Hematopoietic multipotent progenitor cell treated with erythropoietin and hydrocortisone succinate and interleukin-3 and kit ligand, for 17 days (in vitro differentiated cells): ENCODE measurements at places on chromosomes 11 and 22.

DNA sequence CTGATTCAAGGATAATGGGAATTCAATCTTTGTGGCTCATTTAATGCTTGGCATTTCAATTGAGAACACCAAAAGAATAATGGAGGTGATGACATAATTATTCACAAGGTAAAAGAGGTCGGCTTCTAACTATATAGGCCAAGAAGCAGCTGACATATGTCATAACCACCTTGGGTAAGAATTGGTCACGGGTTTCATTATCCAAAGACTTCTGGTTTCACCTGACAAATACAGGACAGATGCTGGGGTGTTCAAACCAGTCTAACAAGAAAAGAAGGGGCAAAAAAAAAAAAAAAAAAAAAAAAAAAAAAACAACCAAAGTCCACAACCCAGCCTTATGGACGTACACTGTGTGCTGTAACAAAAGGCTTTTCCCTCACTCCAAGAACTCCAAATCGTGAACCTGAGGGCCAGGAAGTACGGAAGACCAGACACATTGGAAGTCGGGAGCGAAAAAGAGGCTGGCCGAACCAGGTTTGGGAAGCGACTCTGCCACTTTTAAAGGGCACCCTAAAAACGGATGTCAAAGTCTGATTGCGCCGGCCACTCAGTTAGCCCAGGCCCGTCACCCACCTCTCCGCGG, 385 bp downstream of the HARBI1 start:
- no peak for DNase-seq

DNA sequence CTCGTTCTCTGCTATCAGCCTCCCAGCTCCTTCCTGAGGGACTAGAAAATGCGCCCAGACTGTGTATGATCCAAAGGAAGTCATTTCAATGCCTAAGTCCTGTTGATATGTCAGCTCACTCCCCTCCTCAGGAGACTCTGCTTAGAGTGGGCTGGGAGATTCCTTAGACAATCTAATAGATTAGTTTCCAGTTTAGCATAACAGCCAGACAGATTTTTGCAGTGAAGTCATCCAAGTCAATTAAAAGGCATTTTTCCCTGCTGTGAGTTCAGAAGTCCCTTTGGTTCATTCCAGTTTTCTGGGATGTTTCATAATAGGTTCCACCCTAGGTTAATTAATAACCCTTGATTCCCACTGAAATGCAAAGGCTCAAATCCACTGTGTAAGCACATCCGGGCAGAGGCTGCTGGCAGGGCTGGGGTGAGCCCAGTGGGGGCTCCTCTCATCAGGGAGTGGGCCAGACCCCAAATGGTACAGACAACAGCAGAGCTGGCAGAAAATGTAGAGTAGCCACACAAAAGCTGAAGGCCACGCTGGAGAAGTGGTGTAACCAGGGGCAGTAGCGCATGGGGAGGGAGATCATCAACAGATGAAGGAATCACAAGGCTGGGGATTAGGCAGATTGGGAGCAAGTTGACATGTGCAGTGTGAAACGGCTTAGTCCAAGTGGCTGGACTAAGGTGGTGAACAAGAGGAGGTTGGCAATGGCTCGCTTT, 90.6 kb downstream of the SYN3 start:
- DNase-seq: no peak

GRCh38 chr11:17528906-17529843, 15.0 kb downstream of the USH1C start:
- no peak for DNase-seq

DNA sequence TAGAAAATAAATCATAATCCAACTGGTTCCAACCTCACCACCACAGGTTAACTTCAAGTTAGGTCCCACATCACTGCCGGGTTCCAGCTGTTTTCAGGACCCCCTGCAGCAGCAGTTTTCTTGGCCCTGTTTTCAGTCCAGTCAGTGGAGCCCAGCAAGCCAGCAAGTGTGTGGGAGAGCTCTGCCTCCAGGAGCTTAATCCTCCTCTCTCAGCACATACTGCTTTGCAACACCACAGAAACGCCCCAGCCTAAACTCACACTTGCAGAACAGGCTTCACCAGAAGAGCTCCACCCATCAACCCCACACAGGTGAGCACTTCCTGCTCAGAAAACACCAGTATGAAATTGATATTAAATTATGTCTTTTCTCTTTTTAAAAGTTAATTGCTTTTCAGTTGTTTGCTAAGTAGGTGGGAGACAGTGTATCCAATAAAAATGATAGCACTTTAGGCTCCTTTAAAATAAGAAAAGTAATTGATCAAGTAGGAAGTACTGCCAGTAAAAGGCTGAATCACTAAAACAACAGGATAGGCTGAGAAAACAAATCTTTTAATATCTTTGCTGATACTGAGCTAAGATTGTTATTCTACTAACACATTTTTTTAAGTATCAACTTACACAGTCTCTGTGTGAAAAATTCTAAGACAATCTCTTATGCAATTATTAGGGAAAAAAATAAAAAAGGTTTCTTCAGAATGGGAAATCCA, 81.5 kb upstream of the TP53AIP1 start:
- DNase-seq: no peak

GRCh38 chr11:92820860-92821259, 148.6 kb upstream of the MTNR1B start:
- DNase-seq: no peak

DNA sequence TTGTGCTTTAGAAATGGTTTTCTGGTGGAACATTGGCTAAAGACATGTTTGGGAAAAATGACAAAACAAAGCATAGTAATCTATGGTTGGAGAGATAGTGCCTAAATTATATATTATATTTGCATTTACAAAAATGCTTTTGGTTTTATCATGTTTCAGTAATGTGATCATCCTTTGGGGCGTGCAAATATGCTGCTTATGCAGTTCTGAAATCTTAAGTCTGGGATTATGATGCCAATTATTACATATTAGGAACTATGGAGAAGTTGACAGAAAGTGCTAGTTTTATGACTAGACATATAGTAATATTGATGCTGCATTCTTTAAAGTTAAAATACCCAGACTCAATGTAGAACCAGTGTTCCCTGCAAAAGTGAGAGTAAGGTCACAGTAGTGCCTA, 655.0 kb downstream of the METTL15 start:
- DNase-seq: no peak

- no peak for DNase-seq
Measured at GRCh38 chr11:32671051-32671450, 87.4 kb downstream of the EIF3M start.

DNA sequence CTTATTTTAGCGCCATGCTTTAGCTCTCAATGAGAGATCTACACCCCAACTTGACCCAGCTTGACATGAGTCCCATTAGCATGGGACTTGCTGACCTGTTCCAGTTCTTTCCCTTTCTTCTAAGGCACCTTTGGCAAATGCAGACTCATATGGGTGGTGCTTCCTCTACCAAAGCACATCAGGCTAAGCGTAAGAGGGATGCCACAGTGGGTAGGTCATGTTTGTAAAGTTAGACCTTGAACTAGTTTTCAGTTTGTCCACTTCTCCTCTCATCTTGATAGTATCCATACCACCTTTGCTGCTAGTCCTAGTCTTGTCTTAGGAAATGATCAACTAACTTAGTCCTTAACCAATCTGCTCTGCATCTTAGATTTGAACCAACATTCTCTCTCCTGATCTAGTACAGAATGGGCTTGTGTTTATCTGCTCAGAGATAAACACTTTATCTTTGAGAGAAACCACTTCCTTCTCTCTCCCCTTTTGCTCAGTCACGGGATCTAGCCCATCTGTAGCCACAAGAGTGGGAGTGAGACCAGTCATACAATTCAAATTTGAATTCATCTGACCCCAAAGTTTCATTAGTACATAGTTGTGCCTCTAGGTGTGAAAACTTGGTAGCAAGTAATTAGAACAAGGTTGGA, 72.1 kb upstream of the CD44 start:
- no peak for DNase-seq

DNA sequence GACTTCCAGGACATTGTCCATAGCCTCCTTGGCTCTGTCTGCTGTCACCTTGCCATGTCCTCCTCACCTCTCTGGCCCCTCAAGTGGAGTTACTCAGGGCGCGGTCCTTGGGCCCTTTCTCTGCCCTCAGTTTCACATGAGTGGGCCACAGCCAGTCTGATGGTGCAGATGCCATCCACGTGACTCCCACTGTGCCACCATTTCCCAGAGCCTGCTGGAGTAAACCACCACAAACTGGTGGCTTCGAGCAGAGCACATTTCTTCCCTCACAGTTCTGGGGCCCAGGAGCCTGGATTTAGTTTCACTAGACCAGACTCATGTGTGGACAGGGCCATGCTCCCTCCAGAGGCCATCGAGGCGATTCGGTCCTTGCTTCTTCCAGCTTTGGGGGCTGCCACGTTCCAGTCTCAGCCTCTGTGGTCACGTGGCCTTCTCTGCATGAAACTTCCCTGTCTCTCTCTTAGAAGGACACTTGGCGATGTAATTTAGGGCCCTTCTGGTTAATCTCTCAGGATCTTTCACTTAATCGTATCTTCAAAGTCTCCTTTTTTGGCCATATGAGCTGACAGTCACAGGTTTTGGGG, 14.6 kb downstream of the SMARCB1 start:
- no peak for DNase-seq

DNA sequence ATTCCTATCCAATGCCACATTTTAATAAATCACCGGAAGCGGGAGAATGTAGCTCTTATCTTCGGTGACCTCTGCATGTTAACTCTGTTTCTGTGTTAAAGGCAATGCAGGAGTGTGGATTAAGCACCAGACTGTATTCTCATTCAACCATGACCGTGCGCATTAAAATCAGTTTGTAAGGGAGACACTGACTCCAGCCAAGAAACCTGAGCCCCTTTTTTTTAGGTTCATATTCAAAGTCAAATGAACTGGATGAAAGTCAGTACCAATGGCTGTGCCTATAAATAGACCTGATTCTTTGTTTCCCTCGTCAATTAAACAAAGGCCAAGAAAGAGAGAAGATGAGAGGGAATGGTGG, 32.2 kb downstream of the C11orf91 start:
- DNase-seq: no peak

- DNase-seq: no peak
Measured at GRCh38 chr11:88310246-88310645, 27.3 kb downstream of the CTSC start.

DNA sequence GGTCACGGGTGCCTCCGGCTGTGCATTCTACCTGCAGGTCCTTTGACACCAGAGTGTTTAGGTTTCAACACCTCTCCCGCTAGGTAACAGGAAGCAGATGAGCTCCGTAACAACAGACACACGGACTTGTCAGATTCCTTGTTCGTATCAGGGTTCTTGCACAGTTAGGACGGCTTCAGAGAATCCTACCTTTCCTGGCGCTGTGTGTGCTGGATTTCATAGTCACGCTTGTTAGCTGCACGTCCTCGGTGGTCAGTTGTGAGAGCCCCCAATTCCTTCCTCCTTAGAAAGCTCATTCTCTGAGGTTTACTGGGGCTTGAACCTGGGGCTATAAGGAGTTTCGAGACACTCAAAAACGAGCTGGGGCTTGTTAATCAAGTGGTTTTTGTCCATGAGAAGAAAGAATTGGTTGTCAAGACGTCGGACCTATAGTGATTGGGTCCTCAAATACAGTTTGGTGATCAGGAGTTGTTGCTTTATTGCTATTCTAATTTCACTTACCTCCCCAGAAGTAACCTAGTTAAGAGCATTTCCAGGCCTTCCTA, 664 bp downstream of the DDB2 start:
- DNase-seq: no peak

- no peak for DNase-seq
Measured at GRCh38 chr11:71165771-71166170, 86.6 kb downstream of the SHANK2 start.

DNA sequence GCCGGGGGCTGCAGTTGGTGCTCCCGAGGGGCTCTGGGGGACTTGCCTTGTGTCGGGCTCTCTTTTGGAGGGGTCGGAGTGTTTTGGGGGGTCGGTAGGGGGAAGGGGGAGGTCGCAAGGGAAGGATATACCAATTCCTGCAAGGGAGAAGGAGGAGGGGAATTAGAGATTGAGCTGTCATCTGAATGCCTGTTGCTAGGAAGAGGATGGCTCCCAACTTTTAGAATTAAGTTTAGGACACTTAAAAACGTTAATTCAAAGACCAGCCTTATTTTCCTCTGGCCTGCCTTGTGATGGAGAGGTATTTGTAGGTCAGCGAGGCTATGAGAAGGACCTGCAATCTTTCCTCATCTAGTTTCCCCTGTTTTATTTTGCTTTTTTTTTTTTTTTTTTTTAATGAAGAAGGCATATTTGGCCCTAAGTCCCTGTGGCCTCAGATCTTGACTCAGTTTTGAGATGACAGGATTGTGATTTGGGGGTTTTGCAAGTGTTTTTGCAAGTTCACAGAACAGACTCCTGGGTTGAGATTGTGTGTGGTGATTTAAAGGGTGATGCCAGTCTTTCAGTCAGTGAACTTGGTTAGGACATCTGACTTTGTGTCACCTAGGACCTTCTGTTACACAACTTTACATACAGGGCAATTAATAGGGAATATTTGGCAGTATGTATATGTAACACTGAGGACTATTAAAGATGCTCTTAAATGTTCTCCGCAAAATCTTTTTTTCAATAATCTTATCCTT, 672 bp downstream of the TMEM135 start:
- DNase-seq: peak; percentile 13

- no peak for DNase-seq
Measured at GRCh38 chr11:33674035-33674814, 26.4 kb downstream of the C11orf91 start.

DNA sequence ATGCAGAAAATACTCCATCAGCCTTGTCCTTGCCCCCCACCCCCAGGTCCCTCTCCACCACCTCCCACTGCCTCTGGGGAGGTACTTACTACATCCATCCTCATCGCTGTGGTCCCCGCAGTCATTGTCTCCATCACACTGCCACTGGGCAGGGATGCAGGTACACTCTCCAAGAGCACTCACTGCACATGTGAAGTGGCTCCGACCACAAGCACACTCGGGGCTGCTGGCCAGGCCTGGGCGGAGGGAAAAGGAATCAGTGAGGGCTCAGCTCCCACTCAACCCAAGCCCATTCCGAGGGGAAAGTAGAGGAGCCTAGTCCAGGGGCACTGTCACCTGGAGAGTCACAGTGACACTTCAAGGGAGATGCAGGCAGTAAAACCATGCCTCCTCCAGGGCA, 15.7 kb downstream of the LRP4 start:
- DNase-seq: no peak

DNA sequence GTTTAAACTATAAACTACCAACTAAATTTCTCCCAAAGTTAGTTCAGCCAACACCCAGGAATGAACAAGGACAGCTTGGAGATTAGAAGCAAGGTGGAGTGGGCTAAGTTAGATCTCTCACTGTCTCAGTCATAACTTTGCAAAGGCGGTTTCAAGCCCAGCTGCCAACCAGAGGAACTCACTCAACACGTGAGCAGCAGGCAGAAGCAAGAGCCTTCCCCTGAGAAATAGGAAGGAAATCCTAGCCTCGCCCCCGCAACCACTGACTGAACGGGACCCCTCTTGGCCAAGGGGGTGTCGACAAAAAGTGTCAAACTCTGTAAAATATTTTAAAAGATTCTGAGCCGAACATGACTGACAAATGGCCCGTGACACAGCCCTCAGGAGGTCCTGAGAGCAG, 4.4 kb upstream of the KRTAP5-9 start:
- no peak for DNase-seq

GRCh38 chr11:134342572-134343340, 11.0 kb downstream of the GLB1L2 start:
- no peak for DNase-seq

GRCh38 chr22:28142361-28142961, 223.4 kb upstream of the PITPNB start:
- DNase-seq: no peak
